RKO (cell line): ENCODE measurements at places on chromosomes 1 and 21.
A peak's percentile ranks its signal among the peaks of the same experiment; 100 is the strongest.

DNA sequence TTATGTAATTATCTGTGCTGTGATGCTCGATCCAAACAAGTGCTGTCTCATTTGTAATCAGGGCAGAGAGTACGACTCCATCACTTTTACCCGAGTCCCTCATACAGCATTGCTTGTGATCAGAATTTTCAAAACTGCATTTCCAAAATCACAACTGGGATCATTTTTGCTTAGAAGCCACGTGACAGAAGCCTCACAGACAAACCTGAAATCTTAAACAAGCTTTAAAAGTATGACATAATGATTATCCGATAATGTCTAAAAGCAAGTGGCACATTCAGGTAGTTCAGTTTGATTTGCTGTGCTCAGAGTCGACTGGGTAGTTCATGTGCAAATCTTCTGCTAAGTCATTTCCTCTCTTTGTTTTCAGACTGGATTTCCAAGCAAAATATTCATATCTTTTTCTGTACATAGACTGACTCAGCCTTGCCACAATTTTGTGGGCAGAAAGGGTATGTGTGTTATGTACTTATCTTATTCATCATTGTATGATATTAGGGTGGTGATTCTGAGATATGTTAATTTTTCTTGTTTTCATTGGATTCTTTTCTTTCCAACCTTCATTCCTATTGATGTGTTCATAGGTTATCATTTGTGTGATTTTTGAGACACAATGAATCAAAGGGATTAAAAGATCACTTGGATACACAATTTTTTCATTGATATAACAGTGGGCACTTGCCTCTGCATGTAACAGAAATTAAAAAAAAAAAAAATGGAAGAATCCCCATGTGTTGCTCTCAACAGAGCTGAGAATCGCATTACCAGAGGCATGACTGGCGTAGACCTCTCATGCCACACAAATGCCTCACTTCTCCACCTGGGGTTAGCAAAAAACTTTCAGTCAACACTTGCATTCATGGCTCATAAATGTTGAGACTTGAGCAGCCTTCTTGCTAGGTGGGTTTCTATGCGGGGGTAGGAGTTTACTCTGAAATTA lies 355.7 kb downstream of the LTN1 start:
- peak; percentile 28 for DNase-seq

- no peak for DNase-seq
Measured at GRCh38 chr1:20199403-20199802, 13.1 kb upstream of the PLA2G2C start.

- DNase-seq: peak; percentile 36
Measured at GRCh38 chr21:45309069-45309986, 21.6 kb upstream of the POFUT2 start.

DNA sequence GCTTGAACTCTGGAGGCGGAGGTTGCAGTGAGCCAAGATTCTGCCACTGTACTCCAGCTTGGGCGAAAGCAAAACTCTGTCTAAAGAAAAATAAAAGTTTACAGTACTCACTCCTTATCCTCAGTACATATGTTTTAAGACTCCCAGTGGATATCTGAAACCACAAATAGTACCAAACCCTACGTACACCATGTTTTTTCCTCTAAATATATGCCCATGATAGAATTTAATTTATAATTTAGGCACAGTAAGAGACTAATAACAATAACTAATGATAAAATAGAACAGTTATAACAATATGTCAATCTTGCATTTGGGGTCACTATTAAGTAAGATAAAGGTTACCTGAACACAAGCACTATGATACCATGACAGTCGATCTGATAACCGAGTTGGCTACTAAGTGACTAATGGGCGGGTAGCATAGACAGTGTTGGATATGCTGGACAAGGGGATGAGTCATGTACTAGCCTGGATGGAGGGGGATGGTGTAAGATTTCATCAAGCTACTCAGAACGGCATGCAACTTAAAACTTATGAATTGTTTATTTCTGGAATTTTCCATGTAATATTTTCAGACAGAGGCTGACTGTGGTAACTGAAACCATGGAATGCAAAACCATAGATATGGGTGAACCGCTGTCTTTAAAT lies 43.7 kb downstream of the ST7L start:
- peak; percentile 58 for DNase-seq

DNA sequence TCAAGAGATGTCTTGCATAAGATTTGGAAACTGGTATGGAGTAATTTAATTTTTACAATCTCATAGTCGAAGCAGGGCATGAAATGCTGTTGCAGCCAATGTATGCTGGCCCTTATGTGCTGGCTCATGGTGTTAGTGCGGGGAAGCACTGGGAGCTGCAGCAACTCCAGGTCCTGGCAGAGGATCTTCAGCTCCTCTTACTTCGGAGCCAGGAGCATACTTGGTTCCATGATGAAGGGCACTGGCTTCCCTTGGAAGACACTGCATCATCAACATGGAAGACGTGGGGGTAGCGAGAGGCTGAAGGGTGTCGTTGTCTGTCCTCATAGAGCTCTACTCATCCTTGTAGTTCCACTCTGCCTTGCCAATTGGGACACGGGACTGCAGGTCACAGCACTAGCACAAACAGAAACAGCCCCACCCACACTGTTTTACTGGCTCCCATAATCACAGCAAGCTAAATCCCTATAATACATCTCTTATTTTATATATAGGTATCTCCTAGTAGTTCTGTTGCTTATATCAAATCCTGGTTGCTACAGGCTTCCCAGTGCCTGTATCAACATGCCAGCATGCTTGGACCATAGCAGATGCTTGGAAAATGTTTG lies 22.4 kb downstream of the PLA2G2D start:
- no peak for DNase-seq

- no peak for DNase-seq
Measured at GRCh38 chr1:65265651-65266351, 43.5 kb upstream of the DNAJC6 start.

DNA sequence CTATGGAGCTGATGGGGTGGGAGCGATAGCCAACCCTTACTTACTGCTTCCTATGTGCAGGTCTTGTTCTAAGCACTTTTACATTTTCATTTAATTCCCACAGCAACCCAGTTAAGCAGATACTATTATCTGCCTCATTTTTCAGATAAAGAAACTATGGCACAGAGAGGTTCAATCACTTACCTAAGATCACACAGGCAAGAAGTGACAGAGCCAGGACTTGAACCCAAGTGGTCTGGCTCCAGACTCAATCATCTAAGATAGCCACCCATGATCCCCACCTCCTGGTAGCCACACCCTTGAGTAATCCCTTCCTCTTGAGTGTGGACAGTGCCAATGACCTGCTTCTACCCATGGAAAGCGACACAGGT lies 23.2 kb upstream of the IFNAR1 start:
- no peak for DNase-seq

DNA sequence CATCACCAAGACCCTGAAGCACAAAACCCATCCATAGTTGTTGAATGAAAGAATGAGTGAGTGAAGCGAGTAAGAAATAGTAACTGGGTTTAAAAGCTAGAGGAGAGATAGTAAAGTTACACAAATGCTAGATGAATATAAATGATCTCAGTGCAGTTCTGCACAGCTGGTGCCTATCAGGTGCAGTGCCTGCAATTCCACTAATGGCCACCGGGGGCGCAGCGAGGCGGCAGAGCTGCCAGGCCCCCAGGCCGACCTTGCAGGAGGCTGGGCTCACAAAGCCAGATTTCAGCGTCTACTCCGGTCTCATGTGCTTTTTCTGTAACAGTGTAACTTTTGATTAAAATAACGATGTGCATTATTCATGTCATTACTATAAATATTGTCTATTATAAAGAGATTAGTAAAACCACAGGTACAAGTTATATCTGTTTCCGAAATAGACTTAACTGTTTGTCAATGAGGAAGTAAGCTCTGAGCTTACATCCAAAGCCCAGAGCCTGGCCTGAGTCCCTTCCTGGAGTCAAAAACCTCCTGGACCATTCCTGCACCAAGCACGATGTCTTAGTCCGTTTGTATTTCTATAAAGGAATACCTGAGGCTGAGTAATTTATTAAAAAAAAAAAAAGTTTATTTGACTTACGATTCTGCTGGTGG lies 477.6 kb downstream of the NPHP4 start:
- DNase-seq: peak; percentile 42

- no peak for DNase-seq
Measured at GRCh38 chr1:43450251-43450941, 3.3 kb downstream of the HYI start.

DNA sequence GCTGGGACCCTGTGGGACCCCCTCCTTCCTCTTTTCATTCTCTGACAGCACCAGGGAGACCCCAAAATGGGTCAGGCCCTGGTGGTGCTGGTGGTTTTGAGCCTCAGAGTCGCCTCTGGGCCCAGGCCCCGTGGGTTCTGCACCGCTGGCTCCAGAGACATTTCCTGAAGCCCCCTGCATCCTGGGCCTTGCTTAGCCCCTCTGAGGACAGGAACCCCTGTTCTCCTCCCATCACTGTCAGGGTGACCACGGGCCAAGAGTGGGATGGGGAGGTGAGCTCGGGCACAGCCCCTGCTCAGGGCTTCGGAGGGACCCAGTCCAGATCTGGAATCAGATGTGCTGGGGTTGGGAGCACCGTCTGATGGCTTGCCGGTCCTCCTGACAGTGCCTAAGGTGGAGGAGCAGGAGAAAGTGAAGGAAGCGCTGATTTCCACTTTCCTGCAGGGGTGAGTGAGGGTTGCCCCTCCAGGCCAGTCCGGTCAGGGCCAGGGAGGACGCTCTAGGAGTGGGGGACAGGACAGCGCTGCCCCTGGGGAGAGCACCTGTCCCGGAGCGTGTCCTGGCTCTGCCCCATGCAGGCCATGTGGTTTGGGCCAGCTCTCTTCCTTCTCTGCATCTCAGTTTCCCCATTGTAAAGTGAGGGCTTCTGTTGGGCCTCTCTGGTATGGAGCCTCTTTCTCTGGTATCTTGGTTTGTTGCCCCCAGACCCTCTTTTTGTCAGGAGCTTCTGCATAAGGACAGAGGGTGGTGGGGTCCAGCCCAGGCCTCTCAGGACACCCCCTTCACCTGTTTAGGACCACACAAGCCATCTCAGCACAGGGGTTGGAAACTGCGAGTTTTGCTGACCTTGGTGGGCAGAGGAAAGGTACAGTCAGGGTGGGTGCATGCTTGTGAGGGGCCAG lies 71.0 kb downstream of the TRIM11 start:
- DNase-seq: no peak

- no peak for DNase-seq
Measured at GRCh38 chr1:84163123-84163931, 19.3 kb downstream of the PRKACB start.

DNA sequence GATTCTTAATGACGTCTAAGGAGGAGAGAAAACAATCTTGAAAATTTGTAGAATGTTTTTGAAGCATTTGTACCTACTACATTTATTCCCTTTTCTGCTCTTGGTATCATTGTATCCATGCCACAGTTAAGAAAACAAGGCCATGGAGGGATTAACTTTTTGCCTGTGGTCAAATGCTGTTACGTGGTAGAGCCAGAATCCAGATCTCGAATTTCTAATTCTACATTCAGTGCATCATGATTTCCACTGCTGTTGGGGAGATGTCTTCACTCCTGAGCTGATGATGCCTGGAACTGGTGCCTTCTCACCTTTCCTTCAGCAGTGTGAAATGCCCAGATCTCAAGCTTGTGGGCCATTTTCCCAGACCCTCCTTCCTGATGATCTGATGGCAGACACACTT lies 175.6 kb downstream of the HHAT start:
- DNase-seq: no peak

DNA sequence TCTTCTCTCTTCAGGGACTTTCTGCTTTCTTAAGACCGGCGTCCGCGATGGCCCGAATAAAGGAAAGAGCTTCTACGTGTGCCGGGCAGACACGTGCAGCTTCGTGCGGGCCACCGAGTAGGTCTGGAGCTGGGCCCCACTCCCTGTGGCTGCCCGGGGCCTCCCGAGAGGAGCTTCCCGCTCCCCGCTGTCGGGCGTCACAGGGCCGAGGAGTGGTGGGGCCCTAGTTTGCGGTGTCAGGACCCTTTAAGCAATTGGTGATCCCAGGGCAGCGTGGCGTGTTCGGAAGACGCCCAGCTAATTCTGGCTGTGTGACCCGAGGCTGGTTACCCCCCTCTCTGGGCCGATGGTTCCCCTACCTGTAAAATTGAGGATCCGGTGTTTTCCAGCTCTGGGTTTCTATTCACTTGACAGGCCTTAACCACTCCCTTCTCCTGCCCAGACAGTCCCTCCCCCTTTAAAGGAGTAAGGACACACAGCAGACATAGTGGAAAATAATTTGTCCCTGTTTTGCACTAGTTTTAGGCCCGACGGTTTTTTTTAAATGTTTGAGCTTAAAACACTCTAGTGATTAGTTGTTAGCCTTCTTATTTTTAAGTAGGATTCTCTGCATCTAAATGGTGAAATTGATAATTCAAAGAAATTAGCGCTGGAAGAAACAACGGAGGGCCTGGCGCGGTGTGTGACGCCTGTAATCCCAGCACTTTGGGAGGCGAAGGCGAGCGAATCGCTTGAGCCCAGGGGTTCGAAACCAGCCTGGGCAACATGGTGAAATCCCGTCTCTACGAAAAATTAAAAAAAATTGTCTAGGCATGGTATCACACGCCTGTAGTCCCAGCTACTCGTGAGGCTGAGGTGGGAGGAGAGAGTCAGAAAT lies 553 bp downstream of the TTF2 start:
- DNase-seq: peak; percentile 67

DNA sequence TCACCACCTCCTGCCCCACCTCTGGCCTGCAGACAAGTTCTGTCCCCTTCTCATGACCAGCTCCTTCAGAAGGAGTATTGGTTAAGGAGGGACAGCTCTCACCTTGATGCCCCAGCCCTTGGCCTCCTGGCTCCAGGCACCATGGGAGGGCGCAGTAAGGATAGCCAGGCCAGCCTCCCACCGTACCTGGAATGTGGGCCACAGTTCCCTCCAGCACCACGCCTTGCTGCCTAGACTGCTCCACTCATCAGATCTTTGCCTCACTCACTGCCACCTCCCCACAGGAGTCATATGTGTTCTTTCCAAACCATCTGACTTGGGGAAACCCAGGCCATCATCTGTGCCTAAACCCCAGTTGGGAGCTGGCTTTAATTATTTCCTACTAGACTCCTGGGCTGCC lies 97.0 kb downstream of the CCDC185 start:
- no peak for DNase-seq

DNA sequence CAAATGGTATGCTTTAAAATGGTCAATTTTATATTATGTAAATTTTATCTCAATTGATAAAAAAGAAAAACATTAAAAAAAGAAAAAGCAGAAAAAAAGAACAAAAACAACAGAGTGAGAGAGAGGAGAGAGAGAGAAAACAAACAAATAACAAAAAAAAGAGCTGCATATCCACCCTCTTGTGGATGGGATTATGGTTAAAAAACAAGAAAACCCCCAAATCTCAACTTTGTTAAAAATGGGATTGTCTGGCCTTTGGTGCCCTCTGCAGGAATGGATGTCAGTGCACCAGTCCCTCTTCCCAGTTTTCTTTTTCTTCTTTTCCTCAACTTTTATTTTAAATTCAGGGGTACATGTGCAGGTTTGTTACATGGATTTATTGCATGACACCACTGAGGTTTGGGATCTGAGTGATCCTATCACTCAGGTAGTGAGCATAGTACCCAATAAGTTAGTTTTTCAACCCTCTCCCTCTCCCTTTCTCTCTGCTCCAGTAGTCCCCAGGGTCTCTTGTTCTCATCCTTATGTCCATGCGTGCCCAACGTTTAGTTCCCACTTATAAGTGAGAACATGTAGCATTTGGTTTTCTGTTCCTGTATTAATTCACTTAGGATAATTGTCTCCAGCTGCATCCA lies 28.1 kb downstream of the RNF187 start:
- DNase-seq: peak; percentile 62

GRCh38 chr1:217482356-217483102 lies 148.4 kb downstream of the GPATCH2 start:
- peak; percentile 82 for DNase-seq
